ENCODE measurements at places on chromosomes 1 and 21.

GRCh38 chr1:31812158-31812829 lies 3.5 kb downstream of the SPOCD1 start:
- no peak for DNase-seq

DNA sequence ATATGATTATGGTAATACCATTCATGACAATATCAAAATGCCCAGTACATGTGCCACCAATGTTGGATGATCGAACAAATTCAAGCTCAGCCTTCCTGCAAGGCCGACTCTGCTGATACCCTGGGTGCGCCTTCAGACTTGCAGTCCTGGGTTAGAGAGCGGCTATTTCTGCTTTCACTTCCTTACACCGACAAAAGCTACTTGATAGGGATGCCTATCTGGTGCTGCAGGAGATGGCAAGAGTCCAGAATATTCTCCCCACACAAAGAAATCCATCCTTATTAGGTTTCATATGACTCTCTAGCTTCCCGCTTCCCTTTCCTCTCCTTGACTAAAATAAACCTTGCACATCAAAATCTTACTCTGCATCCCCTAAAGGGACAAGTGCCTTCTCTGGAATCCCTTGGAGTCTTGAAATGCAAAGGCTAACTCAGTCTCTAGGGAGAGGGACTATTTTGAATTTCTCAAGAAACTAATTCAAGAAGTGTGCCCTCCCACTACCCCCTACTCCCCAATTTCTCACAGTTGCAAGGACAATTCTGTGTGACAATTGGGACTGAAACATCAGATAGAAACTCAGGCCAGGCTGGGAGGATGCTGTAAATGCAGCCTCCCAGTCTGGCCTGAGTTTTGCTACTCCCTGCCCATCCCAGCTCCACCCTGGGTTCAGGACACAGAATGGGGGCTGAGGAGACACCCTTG lies 103.1 kb upstream of the USP24 start:
- DNase-seq = no peak

GRCh38 chr1:207145401-207146058 lies 41.5 kb downstream of the C4BPA start:
- no peak for DNase-seq

DNA sequence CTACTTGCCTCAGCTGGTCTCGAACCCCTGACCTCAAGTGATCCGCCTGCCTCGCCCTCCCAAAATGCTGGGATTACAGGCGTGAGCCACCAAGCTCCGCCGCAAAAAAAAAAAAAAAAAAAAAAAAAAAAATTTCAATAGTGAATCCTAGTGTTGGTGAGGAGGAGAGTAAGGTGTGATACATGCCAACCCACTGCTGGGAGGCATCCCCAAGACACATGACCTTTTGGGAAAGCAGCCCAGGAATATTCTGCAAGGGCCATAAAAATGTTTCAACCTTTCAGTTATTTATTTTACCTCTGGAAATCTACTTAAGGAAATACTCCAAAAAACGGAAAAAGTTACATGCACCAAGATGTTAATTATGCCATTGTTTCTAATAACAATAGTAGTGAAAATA lies 69.0 kb downstream of the ITPKB start:
- no peak for DNase-seq

- DNase-seq = no peak
These were observed 12.7 kb downstream of the VSIG8 start for GRCh38 chr1:159849626-159850366.

DNA sequence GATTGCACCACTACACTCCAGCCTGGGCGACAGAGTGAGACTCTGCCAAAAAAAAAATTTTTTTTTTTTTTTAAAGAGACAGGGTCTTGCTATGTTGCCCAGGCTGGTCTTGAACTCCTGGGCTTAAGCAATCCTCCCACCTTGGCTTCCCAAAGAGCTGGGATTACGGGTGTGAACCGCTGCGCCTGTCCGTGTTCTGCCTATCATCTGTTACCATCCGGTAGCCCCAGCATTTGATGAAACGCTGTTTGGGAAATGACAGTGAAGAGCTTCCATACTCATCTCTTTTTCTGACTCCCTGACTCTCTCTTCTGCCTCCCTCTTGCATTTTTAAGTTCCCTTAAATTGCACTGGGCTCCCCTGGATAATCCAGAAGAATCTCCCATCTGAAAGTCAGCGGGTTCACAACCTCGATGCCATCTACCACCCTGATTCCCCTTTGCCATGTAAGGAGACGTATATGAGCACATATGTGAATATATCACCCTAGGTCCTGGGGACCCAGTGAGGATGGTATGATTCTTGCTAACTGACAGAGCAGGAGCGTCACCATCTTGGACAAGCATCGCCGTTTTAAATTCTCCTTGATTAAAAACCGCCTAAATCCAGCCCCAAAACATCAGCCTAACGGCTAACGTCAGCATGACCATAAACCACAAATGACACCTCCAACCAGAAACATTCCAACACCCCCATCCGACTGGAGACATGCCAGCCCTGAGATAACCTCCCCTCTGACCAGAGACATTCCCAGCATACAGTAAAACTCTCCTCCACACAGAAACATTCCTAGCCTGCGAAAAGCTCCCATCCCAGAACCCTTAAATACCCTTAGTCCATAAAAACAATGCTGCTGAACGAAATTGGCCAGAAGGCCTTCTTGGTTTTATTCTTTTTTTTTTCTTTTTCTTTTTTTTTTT lies 12.4 kb downstream of the TNFRSF8 start:
- no peak for DNase-seq

DNA sequence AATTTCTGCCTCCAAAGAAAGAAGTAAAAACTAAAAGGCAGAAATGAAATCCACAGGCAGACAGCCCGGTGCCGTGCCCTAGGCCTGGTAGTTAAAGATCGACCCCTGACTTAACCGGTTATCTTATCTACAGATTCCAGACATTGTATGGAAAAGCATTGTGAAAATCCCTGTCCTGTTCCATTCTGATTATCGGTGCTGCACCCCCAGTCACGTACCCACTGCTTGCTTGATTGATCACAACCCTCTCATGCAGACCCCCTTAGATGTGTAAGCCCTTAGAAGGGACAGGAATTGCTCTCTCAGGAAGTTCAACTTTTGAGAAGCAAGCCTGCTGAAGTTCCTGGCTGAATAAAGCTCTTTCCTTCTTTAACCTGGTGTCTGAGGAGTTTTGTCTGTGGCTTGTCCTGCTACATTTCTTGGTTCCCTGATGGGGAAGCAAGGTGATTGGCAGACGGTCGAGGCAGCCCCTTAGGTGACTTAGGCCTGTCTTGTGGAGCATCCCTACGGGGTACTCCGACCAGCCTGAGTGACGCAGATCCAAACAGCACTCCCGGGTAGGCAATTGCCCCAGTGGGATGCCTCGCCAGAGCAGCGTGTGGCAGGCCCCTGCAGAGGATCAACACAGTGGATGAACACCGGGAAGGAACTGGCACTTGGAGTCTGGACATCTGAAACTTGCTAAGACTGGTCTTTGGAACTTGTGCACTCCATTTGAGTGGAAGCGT lies 111.2 kb upstream of the PPM1J start:
- DNase-seq = no peak

DNA sequence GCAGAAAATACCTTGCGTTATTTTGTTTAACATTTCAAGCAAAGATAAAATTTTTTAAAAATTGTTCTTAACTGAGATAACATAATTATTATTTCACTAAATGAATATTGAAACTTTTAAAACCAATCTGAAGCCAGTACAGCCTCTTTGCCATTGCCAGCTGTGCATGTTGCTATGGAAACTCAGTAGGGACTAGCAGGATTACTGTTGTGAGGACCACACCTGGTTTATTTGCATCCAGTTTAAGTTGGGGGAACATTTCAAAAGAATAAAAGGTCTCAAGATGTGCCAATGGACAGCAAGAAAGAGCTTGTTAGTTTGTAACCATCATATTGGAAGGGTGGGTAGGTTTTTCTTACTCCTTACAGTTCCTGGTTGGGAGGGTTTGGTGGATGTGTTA lies 80.7 kb downstream of the POU2F1 start:
- no peak for DNase-seq

GRCh38 chr1:75133750-75134646 lies at the start of gene LHX8:
Gene LHX8 (plus strand): TSS chr1:75134388. CDS start chr1:75136615, 2,227 bp downstream.
- DNase-seq = no peak
